Activated naive CD4-positive, alpha-beta T cell (primary cell): ENCODE measurements at places on chromosomes 13 and 19.

- no peak for DNase-seq
Observed at GRCh38 chr19:39237200-39238184, 7.3 kb downstream of the IFNL3 start.

- DNase-seq: no peak
Observed at GRCh38 chr19:50983625-50984292, at the start of gene KLK7. Gene KLK7, minus strand, starts transcription at chr19:50983917. Its CDS starts 1,518 bp downstream, at chr19:50982399.

- no peak for DNase-seq
Observed at GRCh38 chr19:46471116-46471733, at the start of gene PNMA8A. Gene PNMA8A, minus strand, starts transcription at chr19:46471563. Its CDS starts 528 bp downstream, at chr19:46471035.

DNA sequence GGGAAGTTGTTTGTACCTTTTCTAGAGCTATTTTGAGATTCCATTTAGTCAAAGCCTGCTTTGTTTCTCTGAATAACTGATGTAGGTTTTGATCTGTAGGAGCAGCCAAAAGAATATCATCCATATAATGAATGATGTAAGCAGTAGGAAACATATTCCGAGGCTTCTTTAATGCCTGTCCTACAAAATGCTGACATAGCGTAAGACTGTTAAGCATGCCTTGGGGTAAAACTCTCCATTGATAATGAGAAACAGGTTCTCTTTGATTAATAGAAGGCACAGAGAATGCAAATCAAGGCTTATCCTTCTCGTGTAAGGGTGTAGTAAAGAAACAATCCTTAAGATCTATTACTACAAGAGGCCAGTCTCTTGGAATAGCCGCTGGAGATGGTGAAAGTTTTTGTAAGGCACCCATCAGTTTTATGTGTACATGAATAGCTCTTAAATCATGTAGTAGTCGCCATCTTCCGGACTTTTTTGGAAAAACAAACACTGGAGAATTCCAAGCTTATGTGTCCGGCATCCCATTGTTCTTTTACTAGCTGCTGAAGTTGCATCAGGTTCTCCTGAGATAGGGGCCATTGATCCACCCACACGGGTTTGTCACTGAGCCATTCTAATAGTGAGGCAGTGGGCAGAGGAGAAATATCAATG lies 13.5 kb downstream of the FPR3 start:
- DNase-seq: no peak

DNA sequence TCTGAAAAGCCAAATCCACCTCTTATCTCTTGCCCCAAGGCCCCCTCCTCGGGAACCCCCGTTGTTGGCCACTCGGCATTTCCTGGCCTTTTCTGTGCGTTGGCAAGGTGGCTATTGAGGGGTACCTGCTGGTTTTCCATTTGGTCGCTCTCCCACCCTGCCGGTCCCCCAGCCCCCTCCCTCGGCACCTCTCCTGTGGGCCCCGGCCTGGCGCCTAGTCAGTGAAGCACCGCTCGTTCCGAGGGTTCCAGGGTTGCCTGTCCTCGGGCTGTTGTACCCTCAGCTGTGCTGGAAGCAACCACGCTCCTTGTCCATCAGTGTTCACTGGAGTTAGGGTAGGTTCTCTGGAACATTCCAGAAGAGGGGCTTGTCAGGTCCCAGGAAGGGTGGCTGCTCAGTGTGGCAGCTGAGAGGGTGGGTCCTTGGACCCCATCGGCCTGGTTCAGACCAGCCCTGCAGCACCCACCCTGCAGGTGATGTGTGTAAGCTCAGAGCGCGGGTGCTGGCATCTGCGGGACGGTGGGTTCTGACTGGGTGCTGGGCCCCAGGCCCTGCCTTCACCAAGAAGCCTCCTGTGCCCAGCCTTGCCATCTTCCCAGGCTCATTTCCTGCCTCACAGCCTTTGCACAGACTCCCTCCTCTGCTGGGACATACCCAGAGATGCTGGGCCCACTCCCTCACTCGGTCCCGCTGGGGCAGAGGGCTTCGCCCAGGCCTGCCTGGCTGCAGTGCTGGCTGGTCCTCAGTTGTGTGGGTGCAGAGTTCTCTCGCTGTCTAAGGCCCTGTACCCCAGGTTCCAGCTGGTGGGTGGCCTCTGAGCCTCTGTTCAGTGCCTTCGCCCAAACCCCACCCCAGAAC lies 21.3 kb downstream of the NKPD1 start:
- DNase-seq: no peak

- DNase-seq: no peak
Observed at GRCh38 chr13:89900104-89900765, 1447.3 kb upstream of the MIR17HG start.
